Esophagus squamous epithelium (tissue), 5 donors: ENCODE measurements at places on chromosomes 11 and 22.

GRCh38 chr11:111095327-111095726 lies 150.2 kb upstream of the POU2AF2 start:
- no peak for DNase-seq

GRCh38 chr11:112941104-112941503 lies 20.1 kb upstream of the NCAM1 start:
- DNase-seq: no peak

- DNase-seq: no peak
Measured at GRCh38 chr11:15213471-15214231, 98.9 kb downstream of the INSC start.

DNA sequence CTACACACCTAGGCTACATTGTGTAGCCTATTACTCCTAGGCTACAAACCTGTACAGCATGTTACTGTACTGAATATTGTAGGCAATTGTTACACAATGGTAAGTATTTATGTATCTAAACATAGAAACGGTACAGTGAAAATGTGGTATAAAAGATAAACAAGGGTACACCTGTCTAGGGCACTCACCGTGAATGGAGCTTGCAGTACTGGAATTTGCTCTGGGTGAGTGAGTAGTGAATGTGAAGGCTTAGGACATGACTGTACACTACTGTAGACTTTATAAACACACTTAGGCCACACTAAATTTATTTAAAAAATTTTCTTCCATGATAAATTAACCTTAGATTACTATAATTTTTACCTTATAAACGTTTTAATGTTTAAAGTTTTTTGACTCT lies 171.7 kb upstream of the NCAM1 start:
- DNase-seq: no peak

DNA sequence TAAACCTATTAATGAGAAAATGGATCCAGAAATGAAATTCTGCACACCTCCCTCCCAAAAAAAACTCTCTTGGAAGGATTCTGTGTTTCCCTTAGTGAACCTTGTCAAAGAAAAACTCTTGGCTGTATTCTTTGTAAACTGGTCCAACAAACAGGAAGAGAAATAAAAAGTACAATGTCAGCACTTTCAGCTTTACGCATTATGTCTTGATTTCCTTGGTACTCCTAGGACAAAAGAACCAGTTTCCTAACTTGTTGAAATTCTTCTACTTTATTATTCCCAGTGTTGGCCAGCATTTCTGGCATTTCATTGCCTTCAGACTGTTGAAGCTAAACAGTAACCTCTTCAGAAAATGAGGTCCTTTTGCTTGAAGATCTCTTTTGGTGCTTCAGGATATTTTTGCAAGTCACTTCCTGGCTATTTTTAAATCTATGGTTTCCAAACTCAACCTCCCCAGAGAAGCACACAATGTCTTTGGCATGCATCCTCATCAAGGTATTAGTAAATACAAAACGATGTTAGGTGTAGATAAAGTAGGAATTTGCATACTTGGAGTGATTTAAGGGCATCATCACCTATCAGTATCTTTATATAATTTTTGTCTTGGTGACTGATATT lies 342.7 kb downstream of the AASDHPPT start:
- DNase-seq: no peak
